ENCODE measurements at places on chromosomes 5 and 9. TPM values are rescaled to one million over a fixed set of nuclear protein-coding genes. Genes with fewer than 3 reads are reported as not detected.

Gene BNC2
- not detected for total RNA-seq

Gene DCAF12
- 43.5 TPM for total RNA-seq

Gene ARSI
- not detected for total RNA-seq

Gene ARL14EPL
- total RNA-seq: not detected

Gene SLC34A3
- total RNA-seq: not detected

Gene SMIM33
- 0.23 TPM for total RNA-seq

Gene PLPP7
- 0.21 TPM for total RNA-seq

Gene TXNDC8
- not detected for total RNA-seq

Gene CLIC3
- total RNA-seq: not detected

Gene JAK2
- 29.4 TPM for total RNA-seq

Gene SLU7
- 44.3 TPM for total RNA-seq

Gene PCDHGA6
- total RNA-seq: 0.48 TPM

Gene FABP6
- total RNA-seq: not detected

Gene TLX3
- total RNA-seq: not detected

Gene OR1J2
- total RNA-seq: not detected

Gene EQTN
- not detected for total RNA-seq

Gene GPX8
- total RNA-seq: not detected

Gene IFNA2
- not detected for total RNA-seq

Gene GLDC
- 1.0 TPM for total RNA-seq

Gene ANKRD20A1
- 1.2 TPM for total RNA-seq

Gene CARD9
- 17.6 TPM for total RNA-seq

Gene SLC25A48
- total RNA-seq: not detected

Gene PRSS3
- total RNA-seq: not detected

Gene COL5A1
- 0.11 TPM for total RNA-seq

Gene SURF6
- total RNA-seq: 24.4 TPM

Gene GFRA3
- 0.32 TPM for total RNA-seq

Gene IFNA14
- total RNA-seq: not detected

Gene WDR31
- 2.1 TPM for total RNA-seq

Gene SLC36A3
- total RNA-seq: not detected

Gene NTNG2
- total RNA-seq: 3.8 TPM

Gene GDNF
- total RNA-seq: 0.60 TPM

Gene PCDHGB7
- total RNA-seq: 0.23 TPM

Gene KIF4B
- 0.07 TPM for total RNA-seq

Gene FKTN
- 11.3 TPM for total RNA-seq

Gene ZCCHC7
- total RNA-seq: 22.1 TPM

Gene CDX1
- total RNA-seq: not detected

Gene DNAH5
- total RNA-seq: not detected

Gene SHLD3
- 4.2 TPM for total RNA-seq

Gene ZNF354C
- 3.4 TPM for total RNA-seq

Gene SH3TC2
- total RNA-seq: not detected

Gene PIP5KL1
- total RNA-seq: 1.4 TPM

Gene SLC6A18
- not detected for total RNA-seq

Gene GABRA1
- total RNA-seq: not detected

Gene ZNF346
- total RNA-seq: 26.1 TPM

Gene DOCK8
- total RNA-seq: 113 TPM

Gene MAP1B
- total RNA-seq: 0.32 TPM

Gene TRIP13
- total RNA-seq: 36.6 TPM

Gene TAF11L8
- total RNA-seq: not detected

Gene IFNB1
- total RNA-seq: not detected

Gene ZER1
- total RNA-seq: 18.7 TPM

Gene CDKN2A
- total RNA-seq: 5.8 TPM

Gene IL9
- total RNA-seq: 104 TPM

Gene PAEP
- total RNA-seq: not detected

Gene CCDC180
- total RNA-seq: 3.4 TPM

Gene SHOC1
- not detected for total RNA-seq

Gene CARTPT
- total RNA-seq: not detected

Gene PDZD2
- 0.05 TPM for total RNA-seq
